ENCODE measurements at places on chromosomes 7 and 10. TPM values are rescaled to one million over a fixed set of nuclear protein-coding genes. Genes with fewer than 3 reads are reported as not detected.

The LRRC4 gene
- total RNA-seq, result 1.3 TPM

The HYAL4 gene
- total RNA-seq, result under 0.01 TPM

The DLX6 gene
- total RNA-seq, result not detected

The CCDC3 gene
- 2.2 TPM for total RNA-seq

The PTPN20 gene
- not detected for total RNA-seq

The PAPOLB gene
- under 0.01 TPM for total RNA-seq

The ANKRD22 gene
- total RNA-seq, result not detected

The RET gene
- total RNA-seq, result 0.09 TPM

The PAPSS2 gene
- total RNA-seq, result 50.6 TPM

The ZNF25 gene
- total RNA-seq, result 7.7 TPM

The ZRANB1 gene
- total RNA-seq, result 24.1 TPM

The FXYD4 gene
- not detected for total RNA-seq
